Colonic mucosa (tissue), 4 donors: ENCODE measurements at places on chromosomes 6 and 20. TPM values are rescaled to one million over a fixed set of nuclear protein-coding genes. Genes with fewer than 3 reads are reported as not detected.

The PPIL4 gene
- 16.0 TPM for total RNA-seq

GRCh38 chr20:34530342-34530741, 14.1 kb downstream of the DYNLRB1 start:
- no peak for DNase-seq

DNA sequence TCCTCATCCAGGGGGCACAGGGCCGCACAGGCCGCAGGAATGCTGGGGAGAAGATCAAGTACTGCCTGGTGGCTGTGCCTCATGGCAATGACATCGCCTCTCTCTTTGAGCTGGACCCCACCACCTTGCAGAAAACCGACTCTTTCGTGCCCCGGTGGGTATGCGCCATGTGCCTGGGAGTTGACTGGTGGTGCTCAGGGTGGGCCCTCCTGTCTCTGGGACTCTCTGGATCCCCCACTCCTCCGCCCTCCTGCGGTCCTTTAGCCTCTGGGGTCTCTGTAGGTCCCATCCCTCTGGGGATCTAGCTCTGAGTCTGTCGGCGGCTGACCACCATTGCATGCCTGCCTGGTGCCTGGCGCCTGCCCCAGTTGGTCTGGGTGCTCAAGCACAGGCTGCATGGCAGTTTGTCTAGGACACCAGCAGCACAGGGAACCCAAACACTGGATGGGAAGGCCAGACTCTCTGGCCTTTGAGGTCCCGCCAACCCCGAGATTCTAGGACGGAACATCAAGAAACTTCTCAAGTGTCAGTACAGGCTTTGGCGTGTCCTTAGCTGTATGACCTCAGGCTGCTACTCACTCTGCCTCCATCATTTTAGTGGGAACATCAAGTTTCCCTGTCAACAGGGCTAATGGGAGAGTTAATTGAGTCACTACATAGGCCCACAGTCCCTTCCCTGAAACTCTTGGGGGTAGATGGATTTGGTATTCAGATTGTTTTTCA, 42.8 kb downstream of the ITPR3 start:
- no peak for DNase-seq

The OPN5 gene
- not detected for total RNA-seq

GRCh38 chr6:72619883-72620696, 1.8 kb upstream of the KCNQ5 start:
- peak; percentile 19 for DNase-seq
